ENCODE measurements at places on chromosomes 6 and 20. TPM values are rescaled to one million over a fixed set of nuclear protein-coding genes. Genes with fewer than 3 reads are reported as not detected.

CCNC gene
- 52.0 TPM for total RNA-seq

HLA-G gene
- total RNA-seq = 8.3 TPM

RUNX2 gene
- 6.0 TPM for total RNA-seq

HCK gene
- total RNA-seq = not detected

ISM1 gene
- 0.81 TPM for total RNA-seq

WASF1 gene
- 17.7 TPM for total RNA-seq

GPR6 gene
- total RNA-seq = not detected

ENPP5 gene
- total RNA-seq = 4.2 TPM

ZBTB46 gene
- total RNA-seq = 13.6 TPM

BCAS4 gene
- total RNA-seq = 6.3 TPM

HM13 gene
- 246 TPM for total RNA-seq

DAAM2 gene
- 22.6 TPM for total RNA-seq

CLVS2 gene
- 0.62 TPM for total RNA-seq

TGM3 gene
- total RNA-seq = 1.5 TPM

CYP39A1 gene
- 4.8 TPM for total RNA-seq

C20orf144 gene
- 0.29 TPM for total RNA-seq

ADGRF1 gene
- total RNA-seq = 36.0 TPM

EEF1A2 gene
- total RNA-seq = 20.5 TPM

E2F1 gene
- 32.8 TPM for total RNA-seq

RAET1G gene
- total RNA-seq = 2.1 TPM

EDN3 gene
- 2.3 TPM for total RNA-seq

TUBB2A gene
- total RNA-seq = 51.8 TPM

CFAP61 gene
- total RNA-seq = 0.52 TPM

LAMA2 gene
- total RNA-seq = 0.76 TPM

ENPP1 gene
- 12.9 TPM for total RNA-seq

POPDC3 gene
- 1.1 TPM for total RNA-seq

FAM209B gene
- total RNA-seq = not detected

MMP24 gene
- 2.6 TPM for total RNA-seq

SLC35F1 gene
- total RNA-seq = 6.1 TPM

LY86 gene
- not detected for total RNA-seq

FRS3 gene
- 7.0 TPM for total RNA-seq

GNAS-AS1 gene
- total RNA-seq = 6.1 TPM

SRC gene
- 70.3 TPM for total RNA-seq

CCM2L gene
- 0.19 TPM for total RNA-seq

SRMS gene
- not detected for total RNA-seq

FAM217A gene
- total RNA-seq = not detected

MAS1 gene
- not detected for total RNA-seq

CD109 gene
- total RNA-seq = 1.3 TPM

PRDM13 gene
- not detected for total RNA-seq

CST2 gene
- 2.6 TPM for total RNA-seq

MCHR2 gene
- total RNA-seq = not detected

APOBEC2 gene
- 1.5 TPM for total RNA-seq

LTB gene
- 0.34 TPM for total RNA-seq

LY6G6D gene
- total RNA-seq = not detected

SOX12 gene
- 9.9 TPM for total RNA-seq

TAAR5 gene
- total RNA-seq = not detected

SLC35B2 gene
- 39.6 TPM for total RNA-seq

LAMP5 gene
- total RNA-seq = 3.3 TPM

SERINC3 gene
- total RNA-seq = 65.6 TPM

ZNF341 gene
- 5.8 TPM for total RNA-seq

PBOV1 gene
- not detected for total RNA-seq

NMBR gene
- 0.22 TPM for total RNA-seq

SIGLEC1 gene
- total RNA-seq = not detected

SIM1 gene
- total RNA-seq = 6.3 TPM

IPCEF1 gene
- total RNA-seq = 0.40 TPM

MYH7B gene
- total RNA-seq = 0.50 TPM

GPR63 gene
- total RNA-seq = 4.2 TPM

CST4 gene
- total RNA-seq = 56.8 TPM

CLPSL2 gene
- not detected for total RNA-seq

C6orf15 gene
- total RNA-seq = not detected
